ENCODE measurements at places on chromosomes 1 and 21. TPM values are rescaled to one million over a fixed set of nuclear protein-coding genes. Genes with fewer than 3 reads are reported as not detected.
A peak's percentile ranks its signal among the peaks of the same experiment; 100 is the strongest.

DNM3 gene
- 1.6 TPM for total RNA-seq

- no peak for DNase-seq
These were observed 176.4 kb downstream of the ZNF281 start for GRCh38 chr1:200233393-200233792.

PTGS2 gene
- total RNA-seq: not detected

DNA sequence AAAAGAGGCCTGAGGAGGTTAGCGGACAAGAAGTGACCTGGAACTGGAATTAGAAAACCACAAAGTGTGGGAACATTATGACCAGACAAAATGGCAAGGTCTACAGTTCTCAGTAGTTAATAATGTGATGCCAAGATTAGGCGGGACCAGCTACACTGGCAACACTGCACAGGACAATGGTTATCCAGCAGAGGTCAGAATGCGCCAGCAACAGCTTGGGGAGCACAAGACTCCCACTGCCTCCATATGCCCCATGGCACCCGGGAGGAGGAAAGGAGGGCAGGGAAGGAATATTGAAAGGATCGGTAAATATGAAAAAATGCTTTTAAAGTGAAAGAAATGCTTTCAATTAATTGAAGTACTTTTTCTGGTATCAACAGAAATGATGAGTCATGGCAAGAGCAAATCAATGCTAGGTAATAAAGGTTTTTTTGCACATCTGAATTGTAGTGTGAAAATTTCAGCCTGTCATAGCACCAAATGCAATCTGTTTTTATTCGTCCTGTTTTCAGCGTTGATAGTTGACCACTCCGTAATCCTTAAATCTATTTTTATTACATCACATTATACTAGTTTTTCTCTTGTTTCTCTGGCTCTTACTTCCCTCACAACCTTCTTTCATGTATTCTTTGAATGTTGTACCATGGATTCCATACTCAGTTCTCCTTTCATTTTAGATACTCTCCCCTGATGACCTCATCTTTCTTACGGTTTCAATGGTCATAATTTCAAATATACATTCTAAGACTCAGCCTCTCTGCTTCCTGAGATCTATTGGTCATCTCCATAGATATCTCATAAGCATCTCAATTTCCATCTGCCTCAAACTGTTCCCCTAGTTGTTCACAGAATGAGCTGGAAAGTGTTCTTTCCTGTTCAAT, 30.7 kb downstream of the VCAM1 start:
- no peak for DNase-seq

- no peak for DNase-seq
These were observed 20.6 kb downstream of the NPHP4 start for GRCh38 chr1:5971471-5972197.

GRCh38 chr21:45026826-45027225, 47.6 kb upstream of the ADARB1 start:
- no peak for DNase-seq

DNA sequence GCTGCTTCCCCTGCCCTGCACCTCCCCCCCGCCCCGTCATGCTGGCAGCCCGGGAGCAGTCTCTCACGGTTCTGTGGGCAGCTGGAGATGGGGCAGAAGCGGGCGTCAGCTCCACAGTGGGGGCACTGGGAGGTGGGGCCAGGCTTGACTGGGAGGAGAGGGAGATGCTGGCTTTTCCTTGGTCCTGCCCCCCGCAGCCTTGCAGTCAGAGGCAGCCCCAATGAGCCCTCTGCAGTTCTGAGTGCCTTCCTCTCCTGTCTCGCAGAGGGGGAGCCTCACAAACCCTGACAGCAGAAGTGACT, 21.7 kb downstream of the ARHGEF10L start:
- DNase-seq: no peak

SELL gene
- total RNA-seq: 222 TPM

DNA sequence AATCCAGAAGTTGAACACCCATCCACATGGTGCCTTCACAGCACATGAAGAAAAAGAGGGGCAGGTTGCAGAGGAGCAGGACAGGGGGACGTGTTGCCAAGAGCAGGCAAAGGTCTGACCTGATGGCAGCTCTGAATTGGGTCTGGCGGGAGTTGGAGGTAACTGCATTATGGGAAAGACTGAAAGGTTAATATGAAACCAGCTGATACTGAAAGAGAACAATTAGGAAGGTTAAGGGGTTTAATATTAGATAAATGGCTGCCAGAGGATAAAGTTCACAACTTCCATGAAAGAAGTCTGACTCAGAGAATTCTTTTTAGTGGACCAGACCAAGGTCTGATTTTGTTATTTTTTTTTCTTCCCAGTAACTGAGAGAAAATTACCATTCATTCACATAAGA, 76.1 kb downstream of the CD58 start:
- DNase-seq: no peak

PPIAL4G gene
- total RNA-seq: 0.66 TPM

GRCh38 chr1:185789501-185790193, 55.5 kb downstream of the HMCN1 start:
- no peak for DNase-seq

GRCh38 chr1:88891951-88892340, 579 bp upstream of the GTF2B start:
- DNase-seq: no peak

- peak; percentile 92 for DNase-seq
These were observed at the start of gene TRAF3IP3 for GRCh38 chr1:209755926-209756614. Gene TRAF3IP3 (plus strand): TSS chr1:209756053. CDS start chr1:209760040, 3,987 bp downstream.
